Anterior cingulate cortex (tissue), 58 donors: ENCODE measurements at places on chromosomes 3 and 15.

GRCh38 chr3:66518126-66518525 is 17.3 kb upstream of the LRIG1 start:
- no peak for DNase-seq

DNA sequence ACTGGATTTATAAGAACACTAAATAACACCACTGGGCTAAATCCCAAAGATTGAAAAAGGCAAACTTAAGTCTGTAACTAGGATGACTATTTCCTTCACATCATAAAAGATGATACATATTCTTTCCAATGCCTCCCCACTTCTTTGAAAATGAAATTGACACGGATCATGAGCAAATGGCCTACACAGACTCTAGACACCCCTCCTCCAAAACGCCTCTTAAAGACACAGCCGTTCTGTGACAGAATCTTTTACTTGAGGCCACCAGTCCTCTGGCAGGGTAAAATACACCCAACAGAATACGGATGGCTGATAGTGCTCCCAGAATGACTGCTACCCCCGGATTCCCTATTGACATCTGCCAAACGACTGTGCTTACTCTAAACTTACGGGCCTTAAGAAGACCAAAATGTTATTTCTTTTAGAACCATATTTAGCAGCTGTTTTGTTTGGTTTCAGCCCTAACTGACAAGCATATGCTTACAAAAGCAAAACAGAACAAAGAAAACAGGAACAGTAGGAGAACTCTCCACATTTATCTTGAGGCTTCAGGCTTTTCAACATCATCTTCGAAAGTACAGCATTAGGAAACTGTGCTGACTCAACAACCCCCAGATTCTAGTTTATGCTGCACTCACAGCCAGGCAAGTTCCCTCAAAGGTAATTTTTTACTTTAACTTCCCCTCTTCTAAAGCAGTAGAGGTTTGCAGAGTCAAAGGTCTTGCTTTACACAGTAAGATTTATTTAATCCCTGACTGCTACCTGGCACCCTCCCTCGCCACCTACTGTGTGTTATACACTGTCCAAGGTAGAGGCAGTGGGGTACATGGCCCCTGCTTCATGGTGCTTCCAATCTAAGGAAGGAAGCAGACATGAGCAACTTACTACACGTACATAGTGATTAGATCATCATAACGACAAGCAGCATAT is 84.3 kb downstream of the TNIK start:
- no peak for DNase-seq

GRCh38 chr3:4083225-4084015 is 219.7 kb upstream of the SETMAR start:
- DNase-seq, result no peak

DNA sequence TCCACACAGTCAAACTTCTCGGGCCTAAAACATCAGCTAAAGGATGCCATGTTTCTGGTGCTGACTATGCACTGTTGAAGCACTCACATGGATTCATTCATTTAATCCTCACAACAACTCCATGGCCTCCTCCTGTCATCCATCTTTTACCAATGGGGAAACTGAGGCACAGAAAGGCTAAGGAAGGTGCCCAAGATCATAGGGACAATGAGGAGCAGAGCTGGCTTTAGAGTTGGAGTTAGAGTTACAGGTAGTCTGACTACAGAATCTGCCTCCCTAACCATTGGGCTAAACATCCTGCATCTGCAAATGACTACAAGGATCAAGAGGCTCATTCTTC is 111.6 kb downstream of the IQSEC1 start:
- DNase-seq, result no peak

GRCh38 chr15:66252685-66253417 is 699 bp downstream of the MEGF11 start:
- no peak for DNase-seq

- no peak for DNase-seq
Measured at GRCh38 chr3:23659274-23659673, 146.5 kb upstream of the UBE2E1 start.
